ENCODE measurements at places on chromosomes 11 and 22.

DNA sequence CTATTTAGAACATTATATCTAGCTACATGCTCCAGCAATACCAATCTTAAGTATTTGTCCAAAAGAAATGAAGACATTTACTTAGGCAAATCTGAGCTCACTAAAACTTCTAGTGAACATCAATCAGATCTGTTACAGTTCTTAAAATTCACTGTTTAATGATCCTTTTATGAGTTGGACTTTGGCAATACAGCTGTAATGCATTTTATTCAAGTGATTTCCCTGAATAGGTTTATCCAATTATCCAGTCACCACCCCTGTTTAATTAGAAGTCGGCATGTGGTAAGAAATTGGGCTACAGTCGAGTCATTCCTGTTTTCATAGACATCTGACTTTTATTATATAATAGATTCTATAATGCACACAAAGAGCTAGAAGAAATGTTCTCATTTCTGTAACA lies 1029.0 kb upstream of the TENM4 start:
- no peak for DNase-seq

- DNase-seq, result no peak
Measured at GRCh38 chr11:23540101-23540561, 679.9 kb upstream of the CCDC179 start.

- DNase-seq, result no peak
Measured at GRCh38 chr11:112582366-112582765, 321.7 kb upstream of the PLET1 start.

DNA sequence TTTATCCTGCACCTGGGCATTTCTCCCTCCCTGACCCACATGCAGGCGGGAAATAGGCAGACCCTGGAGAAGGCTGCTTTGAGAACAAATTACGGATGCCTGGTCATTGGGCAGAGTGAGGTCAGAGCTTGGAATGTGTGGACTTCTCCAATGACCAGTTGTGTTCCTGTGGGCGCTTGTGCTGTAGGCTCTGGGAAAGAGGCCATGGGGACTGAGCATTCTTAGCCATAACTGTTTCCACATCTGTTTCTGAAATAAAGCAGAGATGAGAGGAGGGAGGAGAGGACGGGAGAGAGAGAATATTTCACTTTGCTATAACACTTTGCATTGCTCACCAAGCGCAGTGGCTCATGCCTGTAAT lies 11.2 kb upstream of the TMEM184B start:
- no peak for DNase-seq

DNA sequence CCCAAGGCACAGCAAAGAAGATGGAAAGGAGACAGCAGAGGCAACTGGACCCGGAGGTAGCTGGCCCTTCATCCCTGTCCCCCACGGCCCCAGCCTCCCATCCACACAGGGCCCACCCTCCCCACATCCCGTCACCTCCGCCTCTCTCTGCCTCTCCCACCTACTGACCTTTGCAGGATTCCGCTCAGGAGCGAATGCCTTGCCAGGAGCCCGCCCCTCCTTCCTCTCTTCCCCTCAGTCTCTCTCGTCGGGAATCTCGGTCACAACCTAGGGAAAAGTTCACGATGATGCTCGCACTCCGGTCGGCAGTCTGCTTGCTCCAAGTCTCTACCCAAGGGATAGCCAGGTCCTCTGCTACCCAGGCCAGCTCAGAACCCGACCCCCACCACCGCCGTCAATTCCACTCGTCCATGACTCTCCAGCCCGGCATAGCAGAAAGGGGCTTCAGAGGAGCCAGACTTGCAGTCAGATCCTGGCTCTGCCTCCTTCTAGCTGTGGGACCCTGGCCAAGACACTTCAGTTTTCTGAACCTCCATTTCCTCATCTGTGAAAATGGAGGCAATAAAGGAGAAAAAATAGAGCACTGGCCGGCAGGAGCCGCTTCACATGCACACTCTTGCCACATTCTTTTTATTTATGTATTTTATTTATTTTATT lies 10.2 kb downstream of the AHNAK start:
- no peak for DNase-seq

DNA sequence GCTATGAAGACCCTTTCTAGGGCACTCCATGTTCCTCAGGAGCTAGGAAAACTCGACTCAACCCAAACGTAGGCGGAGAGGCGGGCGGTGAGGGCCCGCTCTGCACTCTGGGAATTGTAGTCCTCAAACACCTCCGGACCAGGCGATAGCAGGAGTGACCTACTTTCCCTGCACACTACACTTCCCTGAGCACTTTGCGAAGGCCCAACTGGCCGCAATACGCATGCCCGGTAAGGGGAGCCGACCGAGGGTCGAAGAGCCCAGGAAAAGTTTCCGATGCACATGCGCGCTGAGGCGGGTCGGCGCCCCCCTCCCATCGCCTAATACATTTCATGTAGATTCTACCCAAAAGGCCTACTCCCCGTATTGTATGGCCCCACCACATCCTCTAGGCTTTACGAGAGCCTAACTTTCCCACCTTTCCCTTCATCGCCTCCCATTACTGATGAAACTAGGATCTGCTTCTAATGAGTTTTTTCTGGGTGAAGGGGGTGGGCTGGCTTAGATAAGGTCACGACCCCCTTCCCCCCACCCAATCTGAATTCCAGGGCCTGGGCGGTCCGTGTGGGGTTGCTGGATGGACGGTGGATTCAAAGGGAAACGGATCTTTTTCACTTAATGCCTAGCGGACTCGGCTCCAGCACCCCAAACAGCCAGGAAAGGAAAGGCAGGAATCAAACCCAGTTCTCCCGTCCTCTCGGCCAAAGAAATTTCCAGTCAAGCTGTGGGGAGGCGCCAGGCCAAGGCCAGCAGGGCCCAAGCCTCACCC lies 2.1 kb downstream of the TOB2 start:
- DNase-seq, result peak; percentile 80

GRCh38 chr11:108597736-108598355 lies 4.3 kb upstream of the EXPH5 start:
- DNase-seq, result no peak

- no peak for DNase-seq
Measured at GRCh38 chr11:118206391-118207031, 18.3 kb downstream of the JAML start.

DNA sequence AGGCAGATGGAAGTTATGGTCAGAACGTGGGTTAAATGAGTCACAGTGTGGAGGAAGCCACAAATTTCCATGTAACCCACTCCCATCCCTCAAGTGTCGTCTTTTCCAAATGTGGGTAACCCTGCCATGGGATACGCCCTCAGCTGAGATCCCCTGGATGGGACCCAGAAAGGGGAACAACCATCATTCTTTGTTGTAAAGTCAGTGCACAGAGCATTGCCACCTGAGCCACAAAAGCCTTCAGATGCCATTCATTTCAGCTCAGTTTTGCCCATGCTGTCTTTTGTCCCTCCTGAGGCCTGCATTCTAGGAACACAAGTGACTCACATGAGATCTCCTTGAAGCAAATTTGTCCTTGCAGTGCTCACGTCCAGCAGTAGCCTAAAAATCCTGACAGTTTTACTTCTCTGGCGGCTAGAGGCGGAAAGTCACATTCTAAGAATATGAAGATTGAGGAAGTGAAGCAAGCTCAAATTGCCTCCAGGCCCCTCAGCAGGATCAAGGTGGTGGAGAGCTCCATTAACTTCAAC lies 30.6 kb downstream of the MMP13 start:
- no peak for DNase-seq

DNA sequence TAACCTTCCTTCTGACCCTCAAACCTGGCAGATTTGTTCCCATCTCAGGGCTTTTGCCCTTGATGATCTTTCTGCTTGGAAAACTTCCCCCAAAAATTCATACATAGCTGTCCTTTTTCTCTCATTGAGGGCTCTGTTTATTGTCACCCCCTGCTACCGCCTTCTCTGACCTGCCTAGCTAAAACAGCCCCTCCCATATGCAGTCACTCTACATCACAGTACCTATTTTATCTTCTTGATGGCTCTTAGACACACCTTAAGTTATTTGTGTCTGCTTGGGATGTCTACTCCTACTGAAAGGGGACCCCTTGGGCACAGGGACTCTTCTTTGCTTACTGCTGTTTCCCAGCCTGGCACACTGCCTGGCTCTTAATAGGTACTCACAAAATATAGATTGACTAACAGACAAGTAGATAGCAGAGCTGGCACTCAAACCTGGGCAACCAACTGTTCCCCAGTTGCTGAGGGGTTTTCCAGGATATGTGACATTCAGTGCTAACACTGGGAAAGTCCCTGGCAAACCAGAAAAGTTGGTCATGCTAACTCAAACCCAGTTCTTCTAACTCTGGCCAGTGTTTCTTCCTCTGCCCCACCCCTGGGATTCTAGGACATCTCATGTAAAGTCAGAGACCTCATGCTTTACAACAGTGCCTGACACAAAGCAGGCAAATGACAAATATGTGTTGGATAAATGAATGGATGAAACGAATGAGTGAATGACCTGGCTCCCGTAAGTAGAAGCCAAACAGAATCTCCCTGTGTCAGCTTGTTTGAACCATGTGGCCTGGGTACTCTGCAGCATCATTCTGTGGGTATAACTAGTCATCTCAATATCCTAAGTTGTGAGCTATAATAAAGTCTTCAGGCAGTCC lies 19.8 kb upstream of the FJX1 start:
- DNase-seq, result no peak

- no peak for DNase-seq
Measured at GRCh38 chr11:126154691-126155090, 56.8 kb downstream of the RPUSD4 start.

DNA sequence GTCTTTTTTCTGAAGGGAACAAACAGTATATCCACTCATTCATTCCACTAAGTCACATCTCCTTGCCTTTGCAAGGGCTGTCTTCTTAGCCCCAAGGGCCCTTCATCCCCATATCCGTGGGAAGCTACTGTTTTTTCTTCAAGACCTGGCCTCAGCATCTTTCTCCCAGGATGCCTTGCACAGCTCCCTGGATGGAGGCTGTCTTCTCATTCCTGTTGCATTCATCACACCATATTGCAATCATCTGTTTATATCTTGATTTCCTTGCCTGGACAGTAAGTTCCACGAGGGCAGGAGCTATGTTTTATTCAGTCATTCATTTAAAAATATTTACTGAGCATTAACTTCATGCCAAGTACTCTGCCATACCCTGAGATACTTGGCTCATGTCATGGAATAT lies 29.3 kb upstream of the NECTIN1 start:
- DNase-seq, result no peak

- no peak for DNase-seq
Measured at GRCh38 chr11:70567680-70568034, 169.3 kb downstream of the CTTN start.

GRCh38 chr11:10680956-10681487 lies 12.5 kb downstream of the IRAG1 start:
- no peak for DNase-seq

DNA sequence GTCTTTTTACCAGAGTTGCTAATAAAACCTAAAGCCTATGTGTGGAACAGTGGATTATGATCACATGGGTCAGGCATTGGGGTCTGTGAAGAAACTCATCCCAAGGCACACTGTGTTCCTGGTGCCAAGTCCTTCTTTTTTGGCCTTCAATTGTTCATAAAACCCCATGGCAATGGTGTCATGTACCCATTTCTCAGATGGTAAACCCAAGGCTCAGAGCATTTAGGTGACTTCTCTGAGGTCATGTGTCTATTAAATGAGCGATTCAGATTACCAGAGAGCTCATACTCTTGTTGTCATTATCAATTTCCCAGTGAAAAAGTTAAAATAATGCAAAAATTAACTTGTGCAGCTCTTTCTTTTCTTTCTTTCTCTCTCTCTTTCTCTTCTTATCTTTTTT lies 272.8 kb upstream of the SYN3 start:
- no peak for DNase-seq

DNA sequence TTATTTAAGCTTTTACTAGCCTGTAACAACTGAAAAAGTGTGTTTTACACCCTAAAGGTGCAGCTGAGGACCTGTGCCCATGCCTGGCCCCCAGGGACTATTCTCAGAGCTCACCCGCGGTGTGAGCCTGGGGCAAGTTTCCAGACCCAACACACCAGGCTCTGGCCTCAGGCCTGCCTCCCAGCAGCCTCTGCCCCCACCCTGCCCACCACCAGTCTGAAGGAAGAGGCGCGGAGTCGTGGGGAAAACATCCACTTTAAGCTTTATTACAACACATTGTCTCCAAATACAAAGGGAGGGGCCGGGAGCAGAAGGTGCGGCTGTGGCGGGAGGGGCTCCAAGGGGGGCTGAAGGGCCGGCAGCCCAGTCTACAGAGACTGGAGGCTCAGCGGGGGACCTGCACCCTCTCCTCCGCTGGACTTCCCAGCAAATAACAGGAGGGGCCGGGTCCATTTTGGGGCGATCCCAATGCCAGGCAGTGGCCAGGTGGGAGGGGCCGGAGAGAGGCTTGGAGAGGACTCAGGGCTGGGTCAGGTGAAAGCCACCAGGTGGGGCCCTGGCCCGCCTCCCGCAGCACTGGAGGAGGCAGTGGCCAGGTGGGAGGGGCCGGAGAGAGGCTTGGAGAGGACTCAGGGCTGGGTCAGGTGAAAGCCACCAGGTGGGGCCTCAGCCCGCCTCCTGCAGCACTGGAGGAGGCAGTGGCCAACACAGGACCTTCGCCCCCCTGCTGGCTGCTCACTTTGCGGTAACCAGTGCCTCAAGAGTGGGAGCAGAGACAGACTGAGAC lies 18.1 kb downstream of the DUSP8 start:
- no peak for DNase-seq

GRCh38 chr22:38441620-38442287 lies 13.2 kb downstream of the KCNJ4 start:
- no peak for DNase-seq

GRCh38 chr11:113974741-113975470 lies at the start of gene HTR3A:
TSS of gene HTR3A (plus strand) at chr11:113975108. CDS start at chr11:113975326, 218 bp downstream.
- no peak for DNase-seq

DNA sequence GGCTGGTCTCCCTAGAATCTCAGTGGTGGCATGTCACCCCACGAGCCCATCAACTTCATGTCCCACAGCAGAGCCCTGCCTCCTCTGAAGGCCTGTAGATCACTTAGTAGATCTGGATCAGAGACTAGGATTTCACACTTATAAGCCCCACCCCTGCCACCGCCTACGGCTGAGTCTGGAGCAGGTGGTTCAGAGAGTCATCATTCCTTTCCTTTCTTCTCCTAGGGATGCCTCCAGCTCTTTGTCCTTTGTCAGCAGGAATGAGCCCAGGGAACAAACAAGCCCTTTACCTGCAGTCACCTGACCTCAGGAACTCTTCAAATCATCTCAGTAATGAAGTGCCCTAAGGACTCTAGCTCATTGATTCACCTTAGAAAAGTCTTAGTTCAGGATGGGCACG lies 37.8 kb downstream of the SCGB1A1 start:
- no peak for DNase-seq

- DNase-seq, result no peak
Measured at GRCh38 chr11:9927670-9928069, 263.8 kb downstream of the SWAP70 start.

GRCh38 chr11:121110871-121111724 lies 10.1 kb downstream of the TECTA start:
- no peak for DNase-seq
